ENCODE measurements at places on chromosomes 5 and 9.

DNA sequence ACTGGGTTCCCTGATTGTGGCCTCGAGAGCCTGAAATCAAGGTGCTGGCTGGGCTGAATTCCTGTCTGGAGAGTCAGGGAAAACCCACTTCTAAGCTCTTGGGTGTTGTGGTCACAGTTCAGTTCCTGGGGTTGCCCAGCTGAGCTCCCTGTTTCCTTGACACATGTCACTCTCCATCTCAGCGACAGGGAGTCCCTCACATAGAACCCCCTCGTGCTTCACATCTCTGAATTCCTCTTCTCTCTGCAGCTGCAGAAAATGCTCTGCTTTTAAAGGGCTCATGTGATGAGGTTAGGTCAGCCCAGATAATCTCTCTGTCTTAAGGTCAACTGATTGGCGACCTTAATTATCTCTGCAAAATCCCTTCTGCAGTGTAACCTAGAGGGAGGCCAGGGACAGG is 53.5 kb upstream of the NFIL3 start:
- DNase-seq, result no peak

GRCh38 chr9:121692606-121693387 is 41.4 kb downstream of the DAB2IP start:
- no peak for DNase-seq

- no peak for DNase-seq
Measured at GRCh38 chr5:10317825-10318682, 10.4 kb upstream of the CMBL start.

- no peak for DNase-seq
Measured at GRCh38 chr5:9596171-9596780, 33.9 kb downstream of the TAS2R1 start.

GRCh38 chr9:92709240-92709639 is 39.3 kb upstream of the IPPK start:
- no peak for DNase-seq

- DNase-seq, result no peak
Measured at GRCh38 chr5:34923694-34924461, 5.5 kb upstream of the DNAJC21 start.

- no peak for DNase-seq
Measured at GRCh38 chr9:20508242-20508641, 114.1 kb downstream of the MLLT3 start.

- no peak for DNase-seq
Measured at GRCh38 chr9:92965061-92965758, 17.9 kb downstream of the FGD3 start.

DNA sequence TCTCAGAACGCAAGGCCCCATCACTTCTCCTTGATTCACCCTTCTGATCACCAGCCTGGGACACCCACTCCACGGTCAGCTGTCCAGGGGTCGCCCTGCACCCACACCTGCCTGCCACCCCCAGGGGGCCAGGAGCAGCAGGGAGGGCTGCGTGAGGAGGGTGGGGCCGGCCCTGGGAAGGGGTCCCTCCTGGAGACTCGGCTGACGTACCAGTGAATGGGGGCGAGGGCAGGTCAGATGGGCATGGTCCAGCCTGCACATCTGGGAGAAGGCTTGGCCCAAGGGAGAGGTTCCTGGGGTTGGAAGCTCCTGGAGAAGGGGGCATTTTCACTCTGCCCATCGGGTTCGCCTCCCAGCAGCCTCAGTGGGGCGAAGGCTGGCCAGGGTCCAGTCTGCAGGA is 21.8 kb upstream of the SARDH start:
- DNase-seq, result no peak

GRCh38 chr5:33523208-33523771 is 82.5 kb downstream of the TARS1 start:
- no peak for DNase-seq

- no peak for DNase-seq
Measured at GRCh38 chr5:164359260-164360255, 854.1 kb downstream of the MAT2B start.

DNA sequence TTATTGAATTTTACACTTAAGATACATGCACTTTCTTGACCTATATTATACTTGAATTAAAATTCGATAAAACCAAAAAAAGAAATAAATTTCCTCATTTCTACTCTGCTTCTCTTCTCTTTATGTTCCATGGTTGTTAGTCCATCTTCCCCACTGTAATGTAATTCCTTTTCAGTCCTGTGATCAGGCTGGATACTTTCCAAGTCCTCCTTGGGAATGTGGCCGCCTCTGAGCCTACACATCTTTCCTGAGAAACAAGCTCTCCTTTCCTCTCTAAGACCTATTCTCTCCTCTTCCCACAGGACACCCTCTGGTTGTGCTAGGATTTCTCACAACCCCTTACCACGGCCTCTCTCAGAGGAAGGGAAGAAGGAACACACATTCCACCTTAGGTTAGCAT is 285.1 kb downstream of the DNAH5 start:
- no peak for DNase-seq

GRCh38 chr5:51829691-51830090 is 446.4 kb downstream of the ISL1 start:
- DNase-seq, result no peak

GRCh38 chr9:128191406-128192046 is at the start of gene CIZ1:
TSS of gene CIZ1 (minus strand) at chr9:128191572. CDS start at chr9:128190857, 715 bp downstream.
- peak; percentile 39 for DNase-seq

DNA sequence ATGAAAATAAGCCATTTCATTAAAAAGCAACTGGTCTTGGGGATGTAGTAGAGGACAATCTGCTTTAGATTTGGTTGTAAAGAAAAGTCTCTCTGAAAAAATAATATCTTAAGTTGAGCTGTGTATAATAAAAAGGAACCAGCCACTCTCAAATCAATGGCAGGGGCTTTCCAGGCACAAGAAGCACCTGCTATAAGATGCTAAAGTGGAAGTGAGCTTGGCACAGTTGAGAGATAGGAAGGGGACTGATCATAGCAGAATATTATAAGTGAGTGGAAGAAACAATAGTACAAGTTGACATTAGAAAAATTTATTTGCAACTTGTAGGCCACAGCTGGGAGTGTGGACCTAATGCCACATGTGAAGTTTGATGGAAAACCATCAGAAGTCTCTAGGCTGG is 28.1 kb upstream of the SPINK5 start:
- no peak for DNase-seq

GRCh38 chr5:101897914-101898313 is 398.2 kb downstream of the SLCO4C1 start:
- DNase-seq, result peak; percentile 28

- no peak for DNase-seq
Measured at GRCh38 chr5:154196955-154197652, 6.6 kb downstream of the GALNT10 start.

DNA sequence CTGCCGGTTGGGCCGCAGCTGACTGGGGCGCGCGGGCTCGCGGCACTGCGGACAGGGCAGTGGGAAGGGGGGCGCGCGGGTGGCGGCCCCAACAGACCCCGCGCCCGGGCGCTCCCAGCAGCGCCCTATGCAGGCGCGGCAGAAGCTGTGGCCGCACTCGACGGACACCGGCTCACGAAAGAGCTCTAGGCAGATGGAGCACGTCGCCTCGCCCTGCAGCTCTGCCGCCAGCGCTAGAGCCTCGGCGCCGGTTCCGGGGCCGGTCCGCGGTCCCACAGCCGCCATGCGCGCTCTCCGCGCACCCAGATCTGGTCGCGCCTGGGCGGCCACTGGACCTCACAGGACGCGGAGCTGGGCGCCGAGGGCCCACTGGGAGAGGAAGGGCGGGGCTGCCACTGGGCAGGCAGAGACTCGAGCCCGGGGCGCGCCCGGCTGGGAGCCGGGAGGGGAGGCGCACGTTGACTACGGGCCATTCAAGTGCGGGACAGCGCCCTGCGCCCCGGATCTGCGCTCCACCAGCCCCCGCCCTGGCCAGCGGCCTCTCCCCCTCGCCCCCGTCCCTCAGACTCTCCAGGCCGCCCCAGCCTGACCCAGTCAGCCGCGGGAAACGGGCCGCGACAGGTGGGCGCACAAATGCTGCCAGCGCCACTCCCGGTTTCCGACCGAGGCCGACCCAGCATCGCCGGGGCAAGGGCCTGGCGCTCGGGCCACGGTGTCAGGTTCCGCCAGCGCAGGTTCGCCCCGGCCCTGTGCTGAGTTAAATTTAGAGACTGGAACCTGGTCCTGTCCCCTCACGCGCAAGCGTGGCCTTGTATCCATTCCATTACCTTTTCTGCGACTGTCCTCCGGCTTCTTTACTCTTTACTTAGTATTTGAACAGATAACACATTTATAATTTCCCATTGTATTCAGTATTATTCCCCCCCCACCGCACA is at the start of gene TRIM7:
Gene TRIM7 (minus strand): TSS at position 371 of the 935 bp plus-strand sequence. CDS start 86 bp downstream, at position 285.
- no peak for DNase-seq

GRCh38 chr5:172901012-172901780 is 58.0 kb upstream of the RPL26L1 start:
- DNase-seq, result no peak

GRCh38 chr9:29129763-29130162 is 1556.5 kb upstream of the C9orf72 start:
- DNase-seq, result no peak

DNA sequence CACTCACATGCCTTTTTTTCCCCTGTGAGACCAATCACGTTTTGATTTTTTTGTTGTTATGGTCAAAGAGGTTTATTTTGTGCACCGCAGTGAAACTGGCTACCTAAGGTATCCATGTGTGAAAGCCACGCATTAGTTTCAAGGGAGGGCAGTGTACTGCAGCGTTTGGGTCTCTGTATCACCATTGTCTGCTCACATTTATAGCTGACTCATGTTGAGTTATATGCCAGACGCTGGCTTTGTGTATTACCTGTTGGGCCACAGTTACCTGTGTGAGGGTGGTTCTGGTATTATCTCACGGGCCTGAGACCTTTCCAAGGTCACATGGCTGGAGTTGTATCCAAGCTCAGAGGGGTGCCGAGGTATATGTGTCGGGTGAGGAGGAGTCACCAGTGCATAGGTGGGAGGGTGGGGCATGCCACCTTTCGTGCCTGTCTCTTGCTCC is 75.8 kb downstream of the ARHGAP26 start:
- DNase-seq, result no peak

GRCh38 chr5:175219366-175219765 is 224.6 kb downstream of the DRD1 start:
- DNase-seq, result no peak

GRCh38 chr9:72255569-72255968 is 106.3 kb downstream of the GDA start:
- no peak for DNase-seq

- no peak for DNase-seq
Measured at GRCh38 chr9:16316456-16316855, 554.0 kb downstream of the BNC2 start.

- peak; percentile 29 for DNase-seq
Measured at GRCh38 chr5:142600611-142601358, 85.1 kb downstream of the FGF1 start.

- DNase-seq, result no peak
Measured at GRCh38 chr5:120108586-120109248, 355.4 kb upstream of the PRR16 start.

GRCh38 chr9:93589688-93590087 is 13.3 kb downstream of the PHF2 start:
- peak; percentile 43 for DNase-seq

- DNase-seq, result no peak
Measured at GRCh38 chr5:143435210-143435657, 31.7 kb upstream of the NR3C1 start.

DNA sequence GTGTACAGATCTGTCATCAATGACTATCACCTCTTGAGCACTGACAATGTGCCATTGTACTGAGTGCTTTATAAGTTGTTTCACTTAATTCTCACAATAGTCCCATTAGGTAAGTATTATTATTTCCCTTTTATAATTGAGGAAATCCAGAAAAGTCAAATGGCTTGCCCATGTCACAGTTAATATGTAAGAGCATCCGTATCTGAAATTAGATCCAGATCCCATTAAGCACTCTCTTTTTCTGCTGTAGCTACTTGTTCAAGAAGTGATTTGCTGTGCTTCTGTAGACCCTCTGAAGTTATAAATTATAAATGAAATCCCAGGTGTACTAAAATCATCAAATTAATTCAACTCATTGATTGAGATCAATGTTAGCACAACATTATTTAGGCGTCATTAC is 94.7 kb downstream of the INIP start:
- DNase-seq, result no peak

DNA sequence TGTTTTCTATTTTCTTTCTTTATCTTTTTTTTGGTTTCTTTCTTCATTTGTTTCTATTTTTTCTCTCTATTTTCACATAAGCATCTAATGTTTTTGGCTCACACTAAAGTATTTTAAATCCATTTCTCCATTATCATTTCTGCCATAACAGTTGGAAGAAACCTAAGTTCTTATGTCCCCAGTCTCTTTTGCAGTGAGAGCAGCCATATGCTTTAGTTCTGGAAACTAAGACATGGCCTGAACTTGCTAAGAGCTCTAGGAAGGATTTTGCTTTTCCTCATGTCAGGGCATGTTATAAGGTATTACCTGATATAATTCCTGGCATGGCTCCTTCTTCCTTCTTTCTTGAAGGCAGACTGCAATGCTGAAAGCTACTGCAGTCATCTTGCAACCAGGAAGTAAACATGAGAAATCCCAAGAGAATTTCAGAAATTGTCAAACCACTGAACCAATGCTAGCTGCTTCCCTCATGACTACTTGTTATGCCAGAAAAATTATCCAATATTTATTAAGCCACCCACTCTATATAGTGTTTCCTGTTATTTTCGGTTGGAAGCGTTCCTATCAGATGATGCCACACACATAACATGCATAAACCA is 171.1 kb downstream of the TAF11L14 start:
- DNase-seq, result no peak

DNA sequence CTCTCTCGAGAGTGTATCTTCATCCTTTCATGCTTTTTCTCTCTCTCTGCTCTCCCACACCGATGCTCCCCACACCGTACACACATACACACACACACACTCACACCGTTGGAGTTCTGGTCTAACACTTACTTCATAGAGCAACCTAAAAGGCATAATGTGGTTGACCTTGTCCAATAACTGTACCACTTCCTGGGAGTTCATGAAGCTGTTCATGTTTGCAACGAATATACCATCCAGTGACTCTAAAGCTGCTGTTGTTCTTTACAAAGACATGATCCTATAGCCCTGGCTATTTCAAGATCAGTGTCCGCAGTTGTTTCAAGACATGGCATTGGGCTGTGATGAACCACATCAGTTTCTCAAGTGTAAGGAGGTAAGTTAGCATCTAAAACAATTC is 10.0 kb downstream of the MEF2C start:
- DNase-seq, result no peak

DNA sequence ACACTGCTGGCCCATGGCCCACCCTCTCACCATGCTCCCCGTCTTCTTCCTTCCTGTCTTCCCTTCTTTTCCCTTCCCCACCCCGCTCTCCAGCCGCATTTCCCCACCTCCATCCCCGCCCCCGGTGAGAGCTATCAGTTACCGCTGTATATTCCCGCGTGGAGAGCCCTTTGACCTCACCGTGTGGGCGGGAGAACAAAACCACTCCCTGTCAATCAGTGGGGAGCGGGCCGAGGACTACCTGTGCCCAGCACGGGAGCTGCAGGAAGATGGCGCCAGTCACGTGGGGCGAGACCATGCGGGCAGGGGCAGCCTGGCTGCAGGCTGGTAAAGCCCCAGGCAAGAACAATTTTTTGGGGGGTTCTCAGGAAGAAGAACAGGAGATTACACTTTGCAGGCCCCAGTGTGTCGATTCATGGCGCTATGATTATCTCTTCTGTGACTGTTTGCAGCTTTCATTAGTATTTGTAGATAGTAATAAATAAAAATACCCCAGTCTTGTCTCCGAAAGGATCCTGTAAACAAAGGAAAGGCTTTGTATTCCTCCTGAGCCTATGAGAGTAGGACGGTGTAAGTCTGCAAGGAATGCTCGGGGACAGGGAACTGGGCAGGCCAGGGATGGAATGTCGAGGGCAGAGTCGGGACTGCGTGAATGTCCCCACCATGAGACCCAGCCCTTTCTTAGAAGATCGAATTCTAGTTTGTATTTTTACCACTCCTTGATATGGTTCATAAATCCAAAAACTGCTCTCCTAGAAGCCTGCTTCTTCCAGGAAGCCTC is 14.8 kb upstream of the DMRT1 start:
- DNase-seq, result no peak

- no peak for DNase-seq
Measured at GRCh38 chr9:115939065-115939765, 214.4 kb upstream of the PAPPA start.

All from NCI-H510A (cell line).